ENCODE measurements at places on chromosomes 1 and 21.

DNA sequence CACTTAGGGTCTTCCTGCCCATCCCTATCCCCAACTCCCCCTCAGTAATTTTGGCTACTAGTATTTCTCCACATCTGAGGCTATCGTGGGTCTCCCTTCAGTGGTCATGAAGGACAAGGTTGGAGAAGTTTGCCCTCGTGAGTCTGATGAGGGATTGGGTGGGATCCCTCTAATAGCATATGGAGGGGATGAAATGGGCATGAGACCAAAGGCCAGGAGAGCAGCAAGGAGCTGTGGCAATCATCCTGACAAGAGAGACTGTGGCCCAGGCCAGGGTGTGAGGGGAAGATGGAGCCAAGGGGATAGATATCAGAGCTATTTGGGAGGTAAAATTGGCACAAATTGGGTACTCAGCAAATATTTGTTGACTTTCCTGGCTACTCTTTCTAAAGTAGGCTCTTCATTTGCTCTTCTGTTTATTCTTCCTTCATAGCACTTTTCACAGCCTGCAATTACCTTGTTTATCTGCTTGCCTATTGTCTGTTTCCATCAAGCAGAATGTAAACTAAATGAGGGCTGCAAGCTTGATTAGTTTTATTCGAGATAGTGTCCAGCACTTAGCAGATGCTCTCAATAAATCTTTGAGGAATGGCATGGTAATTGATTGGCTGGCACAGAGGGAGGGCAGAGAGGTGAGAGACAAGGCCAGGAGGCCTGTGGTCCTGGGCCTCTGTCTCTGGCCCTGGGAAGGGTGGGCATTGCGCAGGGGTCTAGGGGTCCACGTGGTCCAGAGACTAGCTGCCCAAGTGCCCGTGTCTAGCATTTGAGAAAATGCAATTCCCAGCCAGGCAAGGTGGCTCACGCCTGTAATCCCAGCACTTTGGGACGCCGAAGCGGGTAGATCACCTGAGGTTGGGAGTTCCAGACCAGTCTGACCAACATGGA is 1.5 kb upstream of the PLK3 start:
- DNase-seq, result no peak

GRCh38 chr1:32706491-32706890 is 3.9 kb upstream of the SYNC start:
- no peak for DNase-seq

GRCh38 chr1:16442941-16443340 is 2.4 kb downstream of the NECAP2 start:
- no peak for DNase-seq

- no peak for DNase-seq
These were observed 14.4 kb upstream of the C8B start for GRCh38 chr1:56979986-56980755.

- no peak for DNase-seq
These were observed 40.5 kb downstream of the MRPS6 start for GRCh38 chr21:34113842-34114241.

DNA sequence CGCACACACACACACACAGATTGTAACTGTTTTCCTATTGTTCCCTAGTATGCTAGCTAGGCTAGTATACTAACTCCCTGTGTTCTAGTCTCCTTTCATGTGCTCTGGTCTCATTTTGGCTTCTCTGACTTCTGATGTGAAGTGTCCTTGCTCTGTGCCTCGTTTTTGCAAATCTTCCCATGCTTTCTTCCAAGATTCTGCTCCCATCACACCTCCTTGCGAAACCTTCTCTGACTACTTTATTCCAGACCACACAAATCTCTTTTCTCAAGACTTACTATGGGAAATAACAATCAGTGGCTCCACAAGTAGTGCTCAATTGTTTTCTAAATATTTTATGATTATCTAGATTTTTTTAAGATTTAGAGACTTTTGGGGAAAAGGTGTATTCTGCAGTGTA is 10.3 kb downstream of the PRRX1 start:
- DNase-seq, result no peak

DNA sequence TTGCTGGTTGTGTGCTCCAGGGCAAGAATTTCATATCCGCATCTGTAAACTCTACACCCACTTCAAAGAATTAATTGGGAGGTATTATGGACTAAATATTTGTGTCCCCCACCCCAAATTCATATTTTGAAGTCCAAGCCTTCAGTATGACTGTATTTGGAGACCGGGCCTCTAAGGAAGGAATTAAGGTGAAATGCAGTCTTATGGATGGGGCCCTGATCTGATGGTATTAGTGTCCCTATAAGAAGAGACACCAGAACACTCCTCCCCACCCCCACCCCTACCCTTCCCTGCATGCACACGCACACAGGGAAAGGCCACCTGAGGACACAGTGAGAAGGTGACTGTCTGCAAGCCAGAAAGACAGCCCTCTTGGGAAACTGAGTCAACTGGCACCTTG is 332.4 kb downstream of the RPS6KC1 start:
- DNase-seq, result no peak

DNA sequence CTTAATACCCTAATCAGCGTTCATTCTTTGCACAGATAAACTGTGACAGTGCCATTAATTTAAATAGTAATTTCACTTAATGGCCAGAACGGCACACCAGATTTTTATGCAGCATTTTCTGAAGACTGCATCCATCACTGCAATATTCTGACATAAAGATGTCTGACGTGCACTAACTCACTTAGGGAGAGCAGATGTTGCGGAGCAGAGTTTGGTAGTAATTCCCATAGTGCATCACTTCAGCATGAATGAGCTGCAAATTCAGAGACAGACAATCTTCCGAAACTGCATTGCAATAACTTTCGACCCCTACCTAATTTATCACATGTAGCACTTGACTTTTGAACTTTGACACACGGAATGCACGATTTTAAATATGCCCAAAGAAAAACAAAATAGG is 225.3 kb downstream of the KCTD3 start:
- no peak for DNase-seq

GRCh38 chr21:45537111-45537745 is 5.0 kb downstream of the SLC19A1 start:
- no peak for DNase-seq

- no peak for DNase-seq
These were observed 301.2 kb upstream of the DEPDC1 start for GRCh38 chr1:68798071-68798470.

GRCh38 chr21:36792505-36792967 is 93.6 kb downstream of the SIM2 start:
- DNase-seq, result no peak

DNA sequence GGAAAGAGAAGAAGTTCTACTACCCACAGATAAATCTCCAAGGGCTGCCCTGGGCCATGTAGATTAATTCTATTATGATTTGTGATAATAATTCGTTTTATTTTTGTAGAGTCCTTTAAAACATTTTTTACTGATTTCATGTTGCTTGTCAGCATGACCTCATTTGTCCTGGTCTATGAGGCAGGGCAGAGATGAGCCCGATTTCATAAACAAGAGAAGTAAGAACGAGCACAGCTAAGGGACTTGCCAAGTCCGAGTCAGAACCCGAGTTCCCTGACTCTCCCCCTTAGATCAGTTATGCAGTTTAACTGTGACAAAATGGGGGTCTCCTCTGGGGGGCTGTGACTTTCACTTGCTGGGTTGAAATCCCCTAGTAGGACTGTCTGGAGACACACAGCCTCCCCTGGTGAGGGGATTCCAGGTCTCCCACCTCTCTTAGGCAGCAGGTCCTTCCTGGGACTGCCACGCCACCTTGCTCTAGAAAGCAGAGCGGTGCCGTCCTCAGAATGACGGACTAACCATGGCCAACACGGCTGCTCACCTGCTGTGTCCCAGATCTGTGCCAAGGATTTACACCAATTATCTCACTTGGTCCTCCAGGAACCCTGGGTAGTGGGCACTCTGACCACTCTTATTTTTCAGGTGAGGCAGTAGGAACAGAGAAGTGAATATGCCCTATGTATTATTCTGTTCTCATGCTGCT is 31.0 kb upstream of the SOX13 start:
- no peak for DNase-seq

GRCh38 chr1:202264300-202264699 is 70.7 kb downstream of the LGR6 start:
- DNase-seq, result no peak

DNA sequence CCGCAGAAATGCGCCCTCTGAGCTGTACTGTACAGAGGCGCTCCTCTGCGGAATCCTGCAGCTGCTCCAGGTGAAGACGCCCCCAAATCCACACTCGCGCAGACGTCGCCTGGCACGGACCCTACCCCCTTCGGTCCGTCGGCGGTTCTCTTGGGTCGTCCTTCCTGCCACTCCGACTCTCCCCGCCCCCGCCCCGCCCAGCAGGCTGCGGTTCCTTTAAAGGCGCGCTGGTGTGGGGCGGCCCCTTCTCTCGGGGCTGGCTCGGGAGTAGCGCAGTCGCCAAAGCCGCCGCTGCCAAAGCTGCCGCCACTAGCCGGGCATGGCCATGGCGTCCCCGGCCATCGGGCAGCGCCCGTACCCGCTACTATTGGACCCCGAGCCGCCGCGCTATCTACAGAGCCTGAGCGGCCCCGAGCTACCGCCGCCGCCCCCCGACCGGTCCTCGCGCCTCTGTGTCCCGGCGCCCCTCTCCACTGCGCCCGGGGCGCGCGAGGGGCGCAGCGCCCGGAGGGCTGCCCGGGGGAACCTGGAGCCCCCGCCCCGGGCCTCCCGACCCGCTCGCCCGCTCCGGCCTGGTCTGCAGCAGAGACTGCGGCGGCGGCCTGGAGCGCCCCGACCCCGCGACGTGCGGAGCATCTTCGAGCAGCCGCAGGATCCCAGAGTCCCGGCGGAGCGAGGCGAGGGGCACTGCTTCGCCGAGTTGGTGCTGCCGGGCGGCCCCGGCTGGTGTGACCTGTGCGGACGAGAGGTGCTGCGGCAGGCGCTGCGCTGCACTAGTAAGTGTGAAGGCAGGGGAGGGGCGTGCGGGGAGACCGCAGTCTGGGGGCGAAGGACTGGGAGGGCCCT is at the start of gene RASSF5:
Gene RASSF5, plus strand, starts transcription at position 248 of the 846 bp plus-strand sequence. Its CDS starts 72 bp downstream, at position 320.
- DNase-seq, result no peak

DNA sequence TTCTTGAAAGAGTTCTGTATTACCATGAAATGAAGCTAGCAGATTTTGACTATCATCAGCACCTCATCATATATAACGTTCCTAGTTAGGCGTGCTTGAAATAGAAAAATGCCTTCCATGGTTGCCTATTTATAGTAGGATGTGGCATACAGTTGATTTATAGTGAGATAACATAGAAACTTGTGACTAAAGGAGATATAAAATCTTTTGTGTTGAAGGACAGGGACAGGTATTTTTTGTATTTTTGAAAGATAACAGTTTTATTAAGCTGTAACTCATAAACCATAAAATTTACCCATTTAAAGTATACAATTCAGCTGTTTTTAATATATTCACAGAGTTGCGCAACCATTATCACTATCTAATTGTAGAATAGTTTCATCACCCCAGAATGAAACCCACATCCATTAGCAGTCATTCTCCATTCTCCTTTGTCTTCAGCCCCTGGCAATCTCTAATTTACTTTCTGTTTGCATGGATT is 19.3 kb downstream of the SPEN start:
- peak; percentile 32 for DNase-seq

- DNase-seq, result no peak
These were observed 604.5 kb downstream of the PLPP3 start for GRCh38 chr1:55974714-55975441.

DNA sequence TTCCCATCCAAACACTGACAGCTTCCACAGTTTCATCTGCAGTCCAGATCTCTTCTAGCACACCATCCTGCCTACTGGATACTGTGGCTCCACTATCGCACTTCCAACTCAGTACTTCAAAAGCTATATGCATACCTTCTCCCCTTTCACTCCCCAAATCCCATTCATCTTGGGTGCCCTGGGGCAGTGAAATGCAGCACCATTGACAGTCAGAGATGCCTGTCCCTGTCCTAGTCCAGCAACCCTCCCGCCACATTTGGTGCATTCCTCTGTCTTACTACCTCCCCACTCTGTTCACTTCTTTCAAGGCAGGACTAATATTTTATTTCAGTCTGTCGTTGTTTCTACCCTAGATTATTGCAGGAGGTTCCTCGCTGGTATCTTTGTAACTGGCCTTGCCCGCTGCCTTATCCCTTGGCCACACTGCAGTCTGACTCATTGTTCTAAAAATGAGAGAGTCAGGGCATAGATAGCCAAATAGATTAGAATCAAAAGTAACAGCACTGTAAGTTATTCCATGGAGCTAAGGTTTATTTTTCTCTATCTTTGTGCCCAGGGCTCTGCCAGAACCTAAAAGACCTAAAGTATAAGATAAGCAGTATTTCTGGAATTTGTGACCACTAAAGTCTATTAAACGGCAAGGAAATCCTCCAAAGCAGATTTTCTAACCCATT is 96.7 kb downstream of the ESRRG start:
- DNase-seq, result no peak

GRCh38 chr1:203046984-203047630 is 20.8 kb downstream of the PPFIA4 start:
- no peak for DNase-seq

DNA sequence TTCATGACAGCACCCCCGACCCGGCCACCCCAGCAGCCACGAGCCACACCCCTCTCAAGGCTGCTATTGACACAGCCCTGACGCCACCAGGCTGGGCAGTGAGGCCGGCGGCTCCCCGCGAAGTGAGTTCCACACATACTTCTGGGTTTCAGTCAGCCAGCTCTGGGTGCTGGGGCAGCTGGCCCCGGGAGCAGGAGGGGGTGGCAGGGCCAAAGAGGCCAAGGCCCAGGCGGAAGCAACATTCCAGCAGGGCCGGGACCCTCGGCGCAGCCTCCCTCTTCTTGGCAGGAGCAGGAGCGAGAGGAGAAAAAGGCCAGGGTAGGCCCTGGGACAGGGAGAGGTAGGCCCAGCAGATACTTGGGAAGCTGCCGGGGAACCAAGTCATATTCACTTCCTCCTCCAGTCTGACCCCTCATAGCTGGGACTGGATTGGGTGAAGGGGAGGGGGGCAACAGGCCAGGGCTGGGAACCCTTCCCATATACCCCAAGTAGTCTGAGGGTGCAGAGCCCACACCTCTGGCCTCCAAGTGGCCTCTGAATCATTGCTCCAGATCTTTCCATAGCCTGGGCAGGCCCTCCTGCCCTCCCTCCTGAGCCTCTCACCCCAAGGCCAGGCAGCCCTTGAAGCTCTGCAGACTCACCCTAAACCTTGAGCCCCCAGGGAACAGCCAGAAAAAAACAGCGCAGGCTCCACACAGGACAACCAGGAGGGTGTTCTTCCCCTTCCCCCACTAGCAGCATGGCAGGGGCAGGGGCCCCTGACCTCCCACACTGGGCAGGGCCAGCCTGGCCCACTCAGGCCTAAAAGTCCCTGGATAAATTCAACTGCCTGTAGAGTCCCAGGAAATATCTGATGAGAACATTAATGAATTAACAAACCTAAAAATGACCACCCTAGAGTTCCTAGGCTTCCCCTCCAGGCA is 5.7 kb downstream of the HSPG2 start:
- DNase-seq, result no peak

DNA sequence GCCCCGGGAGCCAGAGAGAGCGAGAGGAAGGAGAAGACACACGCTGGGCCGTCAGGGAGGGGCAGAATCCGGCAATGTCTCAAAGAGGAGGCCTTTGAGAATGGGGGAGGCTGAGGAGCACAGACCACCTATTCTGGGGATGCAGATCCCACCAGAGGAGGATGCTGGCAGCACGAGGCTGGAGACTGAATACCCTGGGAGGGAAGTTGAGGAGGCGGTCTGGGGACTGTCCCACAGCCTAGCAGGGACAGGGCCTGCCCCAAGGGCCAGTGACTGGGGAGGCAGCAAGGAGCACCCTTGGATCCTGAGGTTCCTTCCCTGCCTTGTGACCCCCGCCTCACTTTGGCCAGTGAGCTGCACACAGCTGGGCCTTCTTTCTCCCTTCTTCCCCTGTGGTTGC is 49.2 kb downstream of the SLC37A1 start:
- no peak for DNase-seq

GRCh38 chr1:156489166-156489934 is 11.2 kb downstream of the MEF2D start:
- DNase-seq, result peak; percentile 83
